ENCODE measurements at places on chromosomes 4 and X.

- no peak for DNase-seq
Observed at GRCh38 chrX:153821066-153821465, 9.3 kb downstream of the PDZD4 start.

- no peak for DNase-seq
Observed at GRCh38 chr4:112002248-112002661, 143.0 kb upstream of the FAM241A start.

DNA sequence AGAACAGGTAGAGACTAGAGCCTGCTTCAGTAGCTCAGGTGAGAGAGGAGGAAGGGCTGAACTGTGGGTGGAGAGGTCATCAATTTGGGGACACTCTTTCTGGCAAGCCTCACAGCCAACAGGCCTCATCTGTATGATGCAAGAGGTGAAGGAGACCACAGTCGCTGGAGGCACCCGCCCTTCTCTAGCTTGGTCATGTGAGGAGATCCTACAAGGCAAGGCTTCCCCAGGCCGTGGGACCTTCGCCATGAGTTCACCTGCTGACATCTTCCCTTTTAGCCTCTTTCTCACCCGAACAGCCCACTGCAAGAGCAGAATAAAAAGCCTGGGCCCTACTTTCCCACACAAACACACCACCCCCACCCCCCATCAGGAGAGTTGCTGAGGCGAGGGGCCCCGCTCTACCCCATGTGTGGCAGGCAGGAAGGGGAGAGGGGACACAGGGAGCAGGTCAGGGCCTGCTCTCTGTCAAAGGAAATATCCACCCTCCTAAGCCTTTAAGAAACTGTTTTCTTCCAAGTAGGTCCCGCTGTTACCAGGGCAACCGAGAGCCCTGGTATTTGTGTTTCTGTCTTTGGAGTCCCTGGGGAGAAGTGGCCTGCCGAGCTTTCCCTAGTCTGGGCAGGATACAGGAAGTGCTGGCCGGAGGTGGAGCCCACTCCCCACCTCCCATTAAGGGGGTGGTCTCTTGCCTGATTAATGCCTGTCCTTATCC, 8.1 kb downstream of the RTL5 start:
- no peak for DNase-seq

GRCh38 chr4:2837110-2837903, 6.3 kb upstream of the ADD1 start:
- no peak for DNase-seq

DNA sequence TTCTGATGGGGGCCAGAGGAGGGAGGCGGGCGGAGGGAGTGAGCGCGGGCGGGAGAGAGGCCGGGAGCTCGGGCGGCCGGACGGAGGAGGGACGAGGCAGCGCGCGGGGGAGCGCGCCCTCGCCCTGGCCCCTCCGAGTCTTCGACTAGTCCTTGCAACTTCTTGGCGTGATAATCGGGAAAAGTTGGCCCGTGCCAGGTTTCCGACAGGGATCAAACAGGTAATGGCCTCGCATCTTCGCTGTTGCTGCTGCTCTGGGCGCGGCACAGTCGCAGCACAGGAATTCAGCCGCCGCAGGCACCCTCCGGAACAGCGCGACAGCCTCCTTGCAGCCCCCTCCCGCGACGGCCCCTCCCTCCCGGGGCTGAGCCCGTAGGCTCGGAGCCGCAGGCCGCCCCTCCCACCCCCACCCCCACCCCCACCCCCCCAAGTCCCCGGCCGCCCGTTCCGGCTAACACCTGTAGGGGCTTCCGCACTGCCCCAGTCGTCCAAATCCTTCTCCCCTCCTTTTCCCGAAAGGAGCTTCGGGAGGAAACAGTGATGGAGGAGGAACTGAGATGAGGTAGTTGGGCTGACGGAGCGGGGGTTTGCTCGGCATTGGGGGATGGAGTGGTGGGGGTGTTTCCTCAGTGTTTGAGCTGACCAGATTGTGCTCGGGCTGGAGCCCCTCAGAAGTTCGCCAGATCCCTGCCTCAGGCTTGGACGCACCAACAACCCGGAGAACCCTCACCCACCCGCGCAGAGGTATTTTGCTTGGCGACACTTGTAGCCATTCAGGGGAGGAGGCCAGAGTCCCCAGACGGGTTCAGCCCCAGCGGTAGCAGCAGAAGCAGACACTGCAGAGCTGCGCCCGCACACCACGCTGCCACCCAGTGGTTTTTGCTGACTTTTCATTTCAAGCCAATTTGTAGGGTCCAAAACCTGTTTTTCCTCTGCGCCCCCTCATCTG, at the start of gene FGF13:
TSS of gene FGF13 (minus strand) at position 319 of the 949 bp plus-strand sequence. CDS start 714 bp downstream, outside the sequence.
- no peak for DNase-seq

- no peak for DNase-seq
Observed at GRCh38 chr4:110597582-110597981, 25.3 kb downstream of the PITX2 start.

DNA sequence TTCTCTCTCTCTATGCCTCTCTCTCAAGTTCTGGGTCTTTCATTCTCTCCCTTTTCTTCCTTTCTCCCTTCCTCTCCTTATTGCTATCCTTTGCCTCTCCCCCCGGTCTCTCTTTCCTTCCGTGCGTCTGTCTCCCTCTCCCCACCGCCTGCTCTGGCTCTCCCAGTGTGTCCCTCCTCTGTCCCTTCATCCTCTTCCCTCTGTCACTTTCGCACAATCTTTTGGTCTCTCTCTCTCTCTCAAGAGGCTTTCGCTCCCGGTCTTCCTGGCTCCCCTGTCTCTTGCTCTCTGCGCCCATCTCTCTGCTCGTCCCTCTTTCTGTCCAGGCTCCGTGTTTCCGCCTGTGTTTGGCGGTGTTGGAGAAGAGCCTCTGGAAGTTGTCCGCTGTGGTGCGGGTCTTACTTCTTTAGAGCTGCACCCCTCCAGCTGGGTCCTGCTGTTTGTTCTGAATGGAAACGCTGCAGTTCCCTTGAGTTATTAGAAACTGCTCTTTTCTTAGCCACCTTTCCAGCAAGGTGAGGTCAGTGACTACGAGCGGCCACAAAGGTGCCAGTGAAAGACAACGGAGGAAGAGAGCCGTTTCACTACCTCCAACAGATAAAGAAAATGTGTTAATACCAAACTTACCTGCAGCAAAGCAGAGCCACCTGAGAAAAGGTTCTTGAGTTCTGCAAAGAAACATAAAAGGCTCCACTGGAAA, 1.1 kb downstream of the BMPR1B start:
- no peak for DNase-seq

DNA sequence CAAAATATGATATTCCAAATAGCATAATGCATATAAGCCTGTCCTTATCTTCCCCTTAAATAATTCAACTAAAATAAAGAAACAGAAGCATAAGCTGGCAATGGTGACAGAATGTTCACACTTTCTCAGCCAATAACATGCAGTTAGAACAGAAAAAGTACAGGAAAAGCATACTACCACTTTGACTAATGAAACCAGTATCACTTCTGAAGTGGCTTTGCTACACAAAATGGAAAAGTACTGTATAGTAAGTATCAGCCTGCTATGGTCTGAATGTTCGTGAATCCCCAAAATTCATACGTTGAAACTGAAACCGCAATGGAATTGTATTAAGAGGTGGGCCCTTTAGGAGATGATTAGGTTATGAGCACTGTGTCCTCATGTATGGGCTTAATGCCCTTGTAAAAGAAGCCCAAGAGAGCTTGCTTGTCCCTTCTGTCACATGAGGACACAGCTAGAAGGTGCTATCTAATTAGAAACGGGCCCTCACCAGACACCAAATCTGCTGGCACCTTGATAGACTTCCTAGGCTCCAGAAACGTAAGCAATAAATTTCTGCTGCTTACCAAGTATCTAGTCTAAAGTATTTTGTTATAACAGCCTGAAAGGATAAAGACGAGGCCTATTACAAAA, 102.6 kb downstream of the PRDM5 start:
- no peak for DNase-seq

- no peak for DNase-seq
Observed at GRCh38 chrX:74865725-74866124, 59.5 kb downstream of the NEXMIF start.

DNA sequence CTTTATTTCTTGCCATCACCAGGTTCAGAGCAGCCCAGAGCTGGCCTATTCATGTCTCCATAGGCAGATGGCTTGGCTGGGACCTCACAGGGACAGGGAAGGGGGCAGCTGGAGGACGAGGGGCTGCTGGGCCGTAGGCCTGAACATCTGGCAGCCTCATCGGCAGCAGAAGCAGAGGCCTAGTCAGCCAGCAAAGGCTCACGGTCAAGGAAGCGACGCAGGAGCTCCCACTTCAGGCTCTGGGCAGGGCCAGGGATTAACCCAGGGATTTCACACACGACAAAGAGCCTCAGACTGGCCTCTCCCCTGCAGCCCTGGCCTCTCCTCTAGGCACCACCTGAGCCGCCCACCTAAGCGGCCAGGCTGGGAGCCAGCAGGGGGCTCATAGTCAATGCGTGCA, 46.0 kb upstream of the MAN2B2 start:
- DNase-seq, result no peak

DNA sequence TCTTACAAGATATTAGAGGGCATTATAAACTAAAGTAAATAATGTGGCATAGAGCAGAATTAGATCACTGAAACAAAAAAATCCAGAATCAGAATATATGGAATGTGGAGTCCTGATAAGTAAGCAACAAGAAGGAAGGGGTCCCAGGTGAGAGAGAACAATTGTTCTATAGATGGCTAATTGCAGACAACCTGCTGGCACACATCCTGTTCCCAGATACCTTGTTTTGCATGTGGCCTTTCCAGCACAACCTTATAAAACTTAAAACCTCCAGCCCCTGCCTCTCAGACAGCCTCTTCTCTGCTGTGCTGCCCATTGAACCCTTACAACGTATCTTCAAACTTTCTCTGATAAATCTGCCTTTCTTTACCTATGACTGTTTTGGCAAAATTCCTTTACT, 4.7 kb upstream of the ZNF674 start:
- no peak for DNase-seq

DNA sequence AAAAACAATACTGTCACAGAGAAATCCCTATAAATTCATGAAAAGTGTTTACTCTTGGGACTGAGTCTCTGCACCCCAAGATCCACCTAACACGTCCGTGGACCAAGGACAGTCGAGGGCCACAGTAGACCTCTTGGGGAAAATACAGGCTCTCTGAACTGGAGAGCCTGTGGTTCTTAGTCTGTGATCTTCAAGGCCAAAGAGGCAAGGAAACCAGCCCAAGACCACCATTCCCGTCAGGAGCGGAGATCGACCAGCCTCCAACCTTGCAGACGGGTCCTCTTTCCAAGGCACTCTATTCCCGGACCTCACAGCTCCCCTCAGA, 1.6 kb upstream of the APBB2 start:
- DNase-seq, result no peak

DNA sequence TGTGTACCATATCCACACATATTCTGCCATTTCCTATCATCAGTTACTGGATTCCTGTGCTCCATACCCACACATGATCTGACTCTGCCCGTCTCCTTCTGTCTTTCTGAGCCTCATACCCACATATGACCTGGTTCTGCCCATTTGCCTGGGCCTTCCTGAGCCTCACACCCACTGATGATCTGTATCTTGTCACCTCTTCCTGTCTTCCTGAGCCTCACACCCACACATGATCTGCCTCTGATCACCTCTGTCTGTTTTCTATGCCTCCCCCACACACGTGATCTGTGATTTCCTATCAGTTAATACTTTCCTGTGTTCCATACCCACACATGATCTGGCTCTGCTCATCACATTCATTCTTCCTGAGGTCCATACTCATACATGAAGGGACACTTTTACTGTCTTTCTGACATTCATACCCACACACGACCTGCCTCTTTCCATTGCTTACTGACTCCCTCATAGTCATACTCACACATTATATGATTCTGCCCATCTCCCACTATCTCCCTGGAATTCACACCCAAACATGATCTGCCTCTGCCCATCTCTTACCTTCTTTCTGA, 32.5 kb downstream of the SCML1 start:
- DNase-seq, result no peak

DNA sequence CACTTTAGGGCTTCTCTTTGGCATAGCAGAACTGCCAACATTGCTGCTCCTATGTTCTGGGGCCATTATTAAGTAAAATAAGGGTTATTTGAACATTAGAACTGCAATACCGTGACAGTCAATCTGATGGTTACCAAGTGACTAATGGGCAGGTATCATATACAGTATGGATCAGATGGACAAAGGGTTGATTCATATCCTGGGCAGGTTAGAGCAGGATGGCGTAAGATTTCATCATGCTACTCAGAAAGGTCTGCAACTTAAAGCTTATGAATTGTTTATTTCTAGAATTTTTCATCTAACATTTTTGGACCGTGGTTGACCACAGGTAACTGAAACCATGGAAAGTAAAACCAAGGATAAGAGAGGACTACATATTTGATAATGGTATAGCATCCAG, 40.9 kb downstream of the BRCC3 start:
- no peak for DNase-seq

GRCh38 chr4:1214101-1215095, 34.5 kb downstream of the CTBP1 start:
- DNase-seq, result no peak

DNA sequence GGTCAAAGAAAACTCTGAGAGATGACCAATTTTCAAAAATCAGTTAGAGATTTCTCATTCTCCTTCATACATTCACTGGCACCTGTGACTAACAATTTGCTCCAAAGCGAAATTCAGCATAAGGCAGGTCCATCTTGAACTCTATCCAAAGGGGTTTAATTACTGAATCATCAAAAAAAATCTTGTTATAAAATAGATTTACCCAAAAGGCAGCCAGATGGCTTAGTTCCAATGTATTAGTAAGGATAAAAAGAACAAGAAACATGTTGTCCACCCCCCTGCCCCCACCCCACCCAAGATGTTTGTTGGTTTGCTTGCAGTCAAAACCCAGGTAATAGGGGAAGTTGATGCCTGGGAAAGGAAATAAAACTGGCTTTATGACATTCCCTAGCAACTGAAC, 200.3 kb downstream of the ANTXR2 start:
- no peak for DNase-seq

DNA sequence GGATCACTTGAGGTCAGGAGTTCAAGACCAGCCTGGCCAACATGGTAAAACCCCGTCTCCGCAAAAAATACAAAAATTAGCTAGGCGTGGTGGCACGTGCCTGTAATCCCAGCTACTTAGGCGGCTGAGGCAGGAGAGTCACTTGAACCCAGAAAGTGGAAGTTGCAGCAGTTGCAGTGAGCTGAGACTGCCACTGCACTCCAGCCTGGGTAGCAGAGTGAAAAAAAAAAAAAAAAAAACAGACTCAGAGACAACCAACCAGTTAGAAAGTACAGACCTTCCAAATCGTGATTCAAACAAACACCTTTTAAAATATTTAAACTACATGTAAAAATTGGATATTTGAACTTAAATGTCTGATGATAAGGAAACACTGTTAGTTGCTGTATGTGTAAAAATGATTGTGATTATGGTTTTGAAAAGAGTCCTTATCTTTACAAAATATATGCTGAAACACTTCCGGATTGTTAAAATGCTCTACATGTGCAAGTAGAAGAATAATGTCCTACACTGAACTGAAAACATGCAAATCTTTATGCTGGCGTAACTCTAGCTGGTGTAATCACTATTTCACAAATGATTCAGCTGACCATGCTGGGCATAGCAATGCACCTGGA, 37.8 kb downstream of the SH3KBP1 start:
- no peak for DNase-seq

DNA sequence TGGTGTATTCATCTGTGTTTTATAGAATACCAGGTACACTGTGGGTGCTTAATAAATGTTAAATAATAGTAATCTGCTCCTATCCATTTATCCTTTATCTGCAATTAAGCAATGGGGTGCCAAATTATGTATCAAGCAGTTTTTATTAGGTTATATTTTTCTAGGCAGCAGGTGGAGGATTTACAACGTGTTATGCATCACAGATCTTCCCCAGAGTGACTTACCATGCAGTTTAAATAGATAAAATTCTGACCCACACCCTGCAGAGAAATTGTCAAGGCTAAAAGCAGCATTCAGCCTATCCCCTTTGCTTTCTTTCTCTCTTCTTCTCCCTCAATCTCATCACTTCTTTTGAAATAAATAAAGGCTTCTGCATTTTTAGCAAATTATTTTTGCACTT, 306.4 kb downstream of the CXXC4 start:
- no peak for DNase-seq
